A549 treated with CpdA at 1 μM for 4 hours (cell line): ENCODE measurements at places on chromosomes 12 and 14. TPM values are rescaled to one million over a fixed set of nuclear protein-coding genes. Genes with fewer than 3 reads are reported as not detected.

The KRT7 gene
- total RNA-seq = 3,689 to 4,475 TPM (median 3,814 TPM) in 5 replicates

The ETFBKMT gene
- total RNA-seq = 0.66 to 1.4 TPM (median 1.1 TPM) in 5 replicates

The LRP1-AS gene
- total RNA-seq = not detected in 5 replicates

The CLEC1A gene
- not detected in 5 replicates for total RNA-seq

The ALDH1L2 gene
- 2.8 to 3.6 TPM (median 3.3 TPM) in 5 replicates for total RNA-seq

The PTCSC3 gene
- total RNA-seq = not detected in 5 replicates
